ENCODE measurements at places on chromosomes 12 and 14.

- no peak for DNase-seq
Observed at GRCh38 chr14:41859336-41859735, 252.7 kb downstream of the LRFN5 start.

DNA sequence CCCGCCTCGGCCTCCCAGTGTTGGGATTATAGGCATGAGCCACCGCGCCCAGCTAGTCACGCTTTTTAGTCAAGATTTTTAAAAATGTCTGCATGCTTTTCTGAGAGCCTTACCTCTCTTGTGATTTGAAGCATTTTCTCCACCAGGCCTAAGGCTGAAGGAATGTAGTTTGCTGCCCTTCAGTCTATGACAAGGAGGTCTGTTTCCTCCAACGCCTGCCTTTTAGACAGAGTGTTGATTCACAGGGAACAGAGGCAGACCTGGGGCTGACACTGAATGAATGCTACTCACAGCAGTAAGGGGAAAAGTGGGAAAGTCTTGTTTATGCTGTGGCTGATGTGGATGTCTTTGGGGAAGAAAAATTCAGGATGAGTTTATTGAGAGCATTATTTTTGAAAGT, 27.2 kb upstream of the MDM2 start:
- DNase-seq = no peak

GRCh38 chr14:57692671-57693070, 173.2 kb downstream of the SLC35F4 start:
- no peak for DNase-seq

DNA sequence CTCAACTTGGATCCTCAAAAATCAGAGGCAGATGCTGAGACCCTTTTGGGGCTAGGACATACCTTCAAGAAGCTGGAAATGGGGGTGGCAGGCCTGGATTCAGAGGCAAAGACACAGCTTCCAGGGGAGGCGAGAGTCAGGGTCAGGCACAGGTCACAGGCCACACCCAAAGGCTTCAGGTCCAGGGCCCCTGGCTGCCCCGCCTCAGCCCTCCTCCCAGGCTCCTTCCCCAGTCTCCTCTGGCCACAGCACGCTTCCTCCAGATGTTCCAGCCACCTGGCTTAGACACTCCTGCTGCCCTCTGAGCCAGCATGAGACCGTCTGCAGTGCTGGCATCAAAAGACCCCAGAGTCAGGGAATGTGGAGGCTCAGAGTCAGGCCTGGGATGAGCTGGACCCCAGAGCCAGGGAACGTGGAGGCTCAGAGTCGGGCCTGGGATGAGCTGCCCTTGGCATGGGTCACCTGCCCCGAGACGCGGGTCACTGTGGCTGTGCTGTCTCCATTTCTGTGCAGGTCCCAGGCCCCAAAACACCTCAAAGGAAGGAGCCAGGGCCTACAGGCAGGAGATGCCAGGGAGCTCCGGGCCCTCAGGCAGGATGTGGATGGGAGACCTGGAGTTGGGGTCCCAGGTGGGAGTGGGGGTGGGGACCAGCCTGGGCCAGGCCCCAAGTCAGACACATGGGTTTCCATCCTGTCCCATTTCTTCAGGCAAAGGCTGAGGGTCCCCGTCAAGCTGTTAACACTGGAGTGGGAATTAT, 58.9 kb downstream of the DIO3 start:
- no peak for DNase-seq

DNA sequence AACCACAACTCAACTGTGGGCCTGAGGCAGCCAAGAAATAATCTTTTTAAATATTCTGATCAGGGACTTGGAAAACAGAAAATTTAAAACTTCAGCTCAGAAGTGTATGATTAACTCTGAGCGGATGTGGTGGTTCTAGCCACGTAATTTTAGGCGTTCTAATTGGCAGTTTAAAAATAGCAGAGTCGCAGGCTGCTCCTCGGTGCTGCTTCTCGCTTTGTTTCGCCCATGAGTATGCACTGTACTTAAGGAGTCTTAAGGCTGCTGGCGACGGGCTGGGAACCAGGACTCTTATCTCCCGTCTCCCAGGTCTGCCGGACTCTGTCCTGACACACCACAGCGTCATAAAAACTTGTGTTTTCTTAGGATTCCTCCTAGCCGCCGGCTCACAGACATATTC, 113.4 kb upstream of the PELI2 start:
- no peak for DNase-seq

- DNase-seq = no peak
Observed at GRCh38 chr12:45406988-45407850, 191.3 kb downstream of the ANO6 start.

DNA sequence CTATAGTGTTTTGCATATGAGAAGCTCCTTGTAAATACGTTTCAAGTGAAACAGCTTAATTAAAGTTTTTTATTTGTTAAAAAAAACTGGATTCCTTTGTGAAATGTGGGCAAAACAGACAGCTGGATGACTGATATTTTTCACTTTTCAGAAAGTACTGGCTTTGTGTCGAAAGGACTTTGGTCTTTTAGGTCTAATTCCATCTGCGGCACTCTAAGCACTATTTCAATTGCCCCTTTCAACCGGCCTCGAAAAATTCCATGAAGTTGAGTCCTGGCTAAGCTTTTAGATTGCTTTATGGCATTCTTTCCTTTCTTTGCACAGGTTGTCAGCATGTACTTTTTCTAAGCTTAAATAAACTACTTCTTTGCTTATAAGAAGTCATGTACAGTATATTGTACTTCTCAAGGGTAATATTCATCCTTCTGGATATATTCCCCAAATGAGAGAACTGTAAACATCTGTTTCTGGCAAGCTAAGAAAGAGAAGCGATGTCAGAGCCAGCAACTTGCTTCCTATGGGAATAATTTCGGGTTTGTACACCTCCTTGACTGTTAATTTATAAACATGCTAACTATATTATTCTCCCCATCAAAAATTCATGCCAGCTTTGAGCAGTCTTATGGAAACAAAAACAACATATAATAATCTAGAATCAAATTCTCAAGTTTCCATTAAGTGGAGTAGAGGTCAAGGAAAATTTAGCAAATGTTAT, 611.3 kb downstream of the ETNK1 start:
- DNase-seq = no peak

- no peak for DNase-seq
Observed at GRCh38 chr12:69555461-69555860, 29.8 kb upstream of the CCT2 start.

- peak; percentile 14 for DNase-seq
Observed at GRCh38 chr12:1662761-1663439, 28.0 kb upstream of the ADIPOR2 start.

GRCh38 chr12:105948331-105948730, 190.4 kb downstream of the NUAK1 start:
- DNase-seq = no peak

GRCh38 chr12:112645586-112645985, 146.0 kb upstream of the RPH3A start:
- no peak for DNase-seq

DNA sequence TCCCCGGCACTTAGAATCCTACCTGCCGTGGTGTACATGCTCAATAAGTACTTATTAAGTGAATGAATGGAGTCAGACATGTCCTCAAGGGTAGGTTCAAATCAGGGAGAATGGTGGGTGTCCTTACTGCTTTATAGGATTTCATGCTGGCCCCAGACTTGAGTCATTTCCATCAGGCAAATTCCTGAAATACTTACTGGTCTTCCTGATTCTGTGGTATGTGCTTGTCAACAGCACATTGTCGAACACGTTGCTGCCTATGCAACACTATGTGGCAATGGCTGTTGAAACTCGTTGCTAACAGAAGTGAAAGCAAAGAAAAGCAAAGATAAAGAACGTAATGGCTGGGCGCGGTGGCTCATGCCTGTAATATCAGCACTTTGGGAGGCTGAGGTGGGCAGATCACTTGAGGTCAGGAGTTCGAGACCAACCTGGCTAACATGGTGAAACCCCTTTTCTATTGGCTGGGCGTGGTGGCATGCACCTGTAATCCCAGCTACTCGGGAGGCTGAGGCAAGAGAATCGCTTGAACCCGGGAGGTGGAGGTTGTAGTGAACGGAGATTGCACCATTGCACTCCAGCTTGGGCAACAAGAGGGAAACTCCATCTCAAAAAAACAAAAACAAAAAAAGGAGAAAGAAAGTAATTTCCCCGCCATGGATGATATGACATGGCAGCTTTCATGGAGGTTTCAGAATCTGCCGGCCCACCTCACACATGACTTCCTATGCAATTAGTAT, 214.9 kb downstream of the ZFP36L1 start:
- no peak for DNase-seq

DNA sequence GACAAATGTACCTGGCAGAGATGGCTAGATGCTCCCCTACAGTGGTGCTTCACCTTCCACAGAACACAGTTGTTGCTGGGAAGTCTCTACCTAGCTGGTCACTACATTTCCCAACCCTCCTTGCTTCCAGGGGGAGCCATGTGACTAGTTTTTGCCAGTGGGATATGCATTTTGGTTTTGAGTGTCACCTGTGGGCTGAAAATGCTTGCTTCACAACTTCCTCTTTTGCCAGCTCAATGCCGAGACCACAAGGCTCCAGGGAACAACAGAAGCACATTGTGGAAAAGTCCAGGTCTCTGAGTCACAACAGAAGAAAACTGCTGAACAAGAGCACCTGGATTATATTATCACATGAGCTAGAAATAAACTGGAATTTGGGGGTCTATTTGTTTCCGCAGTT, 48.5 kb upstream of the ARHGAP5 start:
- DNase-seq = no peak

DNA sequence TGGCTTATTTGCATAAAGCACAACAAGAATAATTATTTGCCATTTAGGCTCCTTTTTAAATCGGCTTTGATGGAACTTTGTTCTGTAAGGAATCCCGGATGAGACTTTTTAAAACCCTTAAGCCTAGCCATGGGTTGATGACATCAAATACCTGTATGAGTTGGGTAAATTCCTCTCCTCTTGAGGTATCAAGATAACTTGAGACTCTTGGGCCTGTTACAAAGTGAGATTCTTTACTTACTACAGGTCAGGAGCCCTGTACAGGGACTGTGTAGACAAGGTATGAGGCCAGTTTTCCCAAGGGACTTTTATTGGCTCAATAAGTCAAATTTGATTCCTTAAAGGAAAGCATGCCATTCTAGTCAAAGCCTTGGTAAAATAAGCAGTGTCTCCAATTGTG, 68.8 kb downstream of the HSD17B6 start:
- no peak for DNase-seq

DNA sequence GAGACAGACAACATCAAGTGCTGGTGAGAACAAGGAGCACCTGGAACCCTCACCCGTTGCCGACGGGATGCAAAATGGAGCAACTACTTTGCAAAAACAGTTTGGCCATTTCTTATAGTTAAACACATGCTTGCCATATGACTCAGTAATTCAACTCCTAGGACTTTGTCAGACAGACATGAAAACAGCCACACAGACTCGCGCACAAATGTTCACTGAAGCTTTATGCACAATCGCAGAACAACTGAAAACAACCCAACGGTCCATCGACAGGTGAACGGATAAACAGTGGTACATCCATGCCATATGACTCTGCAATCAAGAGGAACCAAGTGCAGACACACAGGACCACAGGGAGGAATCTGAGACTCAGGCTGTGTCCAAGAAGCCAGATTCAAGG, 30.8 kb downstream of the NCOR2 start:
- DNase-seq = no peak

DNA sequence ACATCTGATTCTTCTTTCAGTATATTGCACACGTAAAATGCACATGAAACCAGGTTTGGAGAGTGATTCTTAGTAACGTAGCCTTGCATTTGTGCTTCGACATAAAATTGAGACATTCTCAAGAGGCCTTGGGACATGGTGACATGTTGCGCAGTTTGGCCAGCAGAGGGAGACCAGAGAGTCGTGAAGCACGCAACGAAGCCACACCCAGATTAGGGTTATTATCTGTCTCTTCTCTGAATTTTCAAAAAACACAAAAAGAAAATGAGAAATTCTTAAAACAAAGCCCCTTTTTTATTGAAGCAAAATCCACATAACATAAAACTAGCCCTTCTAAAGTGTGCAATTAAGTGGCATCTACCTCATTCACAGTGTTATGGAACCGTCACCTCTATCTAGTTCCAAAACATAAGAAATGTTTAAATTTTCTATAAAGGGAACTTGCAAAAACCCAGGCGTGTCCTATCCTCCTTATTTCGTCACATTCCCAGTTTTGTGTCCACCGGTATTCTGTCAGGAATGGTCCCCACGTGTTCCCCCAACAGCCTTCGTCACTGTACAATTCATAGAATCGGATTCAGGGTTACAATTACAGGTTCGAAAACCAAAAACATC, 108.8 kb upstream of the ATF7IP start:
- DNase-seq = peak; percentile 54

GRCh38 chr14:44945264-44945663, 16.5 kb downstream of the KLHL28 start:
- no peak for DNase-seq

- no peak for DNase-seq
Observed at GRCh38 chr12:9872162-9872561, 3.0 kb upstream of the CLEC2B start.

- DNase-seq = no peak
Observed at GRCh38 chr12:85588221-85588620, 248.0 kb downstream of the RASSF9 start.

- DNase-seq = no peak
Observed at GRCh38 chr14:105145381-105146180, 23.0 kb downstream of the JAG2 start.

DNA sequence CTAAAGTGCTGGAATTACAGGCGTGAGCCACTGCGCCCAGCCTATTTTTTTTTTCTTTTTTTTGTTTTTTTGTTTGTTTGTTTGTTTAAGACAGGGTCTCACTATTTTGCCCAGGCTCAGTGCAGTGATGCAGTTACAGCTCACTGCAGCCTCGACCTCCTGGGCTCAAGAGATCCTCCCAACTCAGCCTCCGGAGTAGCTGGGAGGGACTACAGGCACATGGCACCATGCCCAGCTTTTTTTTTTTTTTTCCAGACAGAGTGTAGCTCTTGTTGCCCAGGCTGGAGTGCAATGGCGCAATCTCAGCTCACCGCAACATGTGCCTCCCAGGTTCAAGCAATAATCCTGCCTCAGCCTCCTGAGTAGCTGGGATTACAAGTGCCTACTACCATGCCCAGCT, 5.8 kb upstream of the ITFG2 start:
- no peak for DNase-seq

GRCh38 chr14:37584211-37585100, 10.6 kb downstream of the FOXA1 start:
- DNase-seq = no peak

Measured in activated T-helper 1 cell treated with Interleukin-2 at 50 U/mL for 16 hours (primary cell).